ENCODE measurements at places on chromosomes 2 and 18.

DNA sequence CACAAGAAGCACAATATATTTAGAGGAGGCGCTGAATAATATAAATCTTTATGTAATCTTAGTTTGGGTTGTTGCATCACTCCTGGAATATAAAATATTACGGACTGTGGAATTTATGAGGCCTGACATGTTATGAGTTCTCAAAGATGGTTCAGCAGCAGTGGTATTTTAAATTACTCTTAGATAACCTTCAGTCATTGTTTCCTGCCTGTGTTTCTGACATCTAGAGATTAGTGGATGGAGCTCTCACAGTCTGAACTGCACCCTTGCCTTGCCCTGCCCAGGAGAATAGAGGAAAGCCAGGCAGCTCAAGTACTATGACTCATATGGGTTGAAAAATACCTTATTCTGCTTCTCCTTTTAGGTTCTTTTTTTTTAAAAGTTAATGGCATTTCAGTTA is 70.0 kb downstream of the ACSL3 start:
- DNase-seq, result no peak

DNA sequence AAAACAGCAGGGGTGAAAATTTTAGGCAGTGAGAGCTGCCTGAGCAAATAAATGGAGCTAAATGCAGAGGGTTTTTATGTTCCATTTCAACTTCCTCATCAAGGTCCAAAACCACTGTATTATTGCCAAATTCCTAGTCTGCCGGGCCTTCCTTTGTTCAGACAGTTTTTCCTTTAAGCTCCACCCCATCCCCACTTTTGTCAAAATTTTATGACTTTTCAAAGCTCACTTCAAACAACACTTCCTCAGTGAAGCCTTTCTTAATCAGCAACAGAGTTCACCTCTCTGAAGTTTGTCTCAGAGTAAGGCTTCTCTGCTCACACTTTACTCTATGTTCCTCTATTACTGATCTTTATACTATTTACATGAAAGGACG is 81.3 kb downstream of the CERKL start:
- no peak for DNase-seq

DNA sequence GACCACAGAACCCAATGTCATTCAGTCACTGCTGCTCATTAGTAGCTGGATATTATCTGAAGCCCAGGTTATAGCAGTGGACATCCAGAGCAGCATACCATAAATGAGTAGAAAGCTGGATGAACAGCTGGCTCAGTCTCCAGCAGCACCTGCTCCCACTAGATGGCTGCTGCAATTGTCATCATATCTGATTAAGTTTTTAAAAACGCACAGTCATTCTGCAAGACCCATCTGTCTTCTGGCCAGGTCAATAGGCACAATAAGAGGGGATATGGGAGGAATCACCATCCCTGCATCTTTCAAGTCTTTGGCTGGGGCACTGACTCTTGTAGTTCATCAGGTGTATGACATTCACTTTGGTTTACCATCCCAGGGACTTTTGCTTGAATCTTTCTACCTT is 55.1 kb upstream of the XDH start:
- DNase-seq, result no peak

GRCh38 chr2:136305517-136306192 is 187.7 kb upstream of the CXCR4 start:
- peak; percentile 37 for DNase-seq

DNA sequence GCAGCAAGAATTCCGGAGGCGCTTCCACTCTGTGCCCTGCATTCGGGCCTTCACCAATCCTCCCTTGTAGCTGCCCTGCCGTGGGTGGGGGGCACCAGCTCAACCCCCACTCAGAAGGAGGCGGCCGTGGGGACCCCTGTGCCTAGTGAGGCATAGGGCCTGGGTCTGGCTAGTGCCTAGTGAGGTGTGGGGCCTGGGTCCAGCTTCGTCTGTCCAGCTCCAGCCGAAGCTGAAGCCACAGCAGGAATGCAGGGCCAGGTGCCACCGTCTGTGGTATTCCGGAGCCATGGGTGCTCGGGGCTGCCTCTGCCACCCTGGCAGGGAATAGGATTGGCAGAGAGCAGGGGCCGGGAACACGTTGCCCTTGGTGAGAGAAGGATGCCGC is 12.3 kb downstream of the ODC1 start:
- no peak for DNase-seq

- no peak for DNase-seq
Measured at GRCh38 chr18:48230467-48231113, 178.6 kb downstream of the ZBTB7C start.

DNA sequence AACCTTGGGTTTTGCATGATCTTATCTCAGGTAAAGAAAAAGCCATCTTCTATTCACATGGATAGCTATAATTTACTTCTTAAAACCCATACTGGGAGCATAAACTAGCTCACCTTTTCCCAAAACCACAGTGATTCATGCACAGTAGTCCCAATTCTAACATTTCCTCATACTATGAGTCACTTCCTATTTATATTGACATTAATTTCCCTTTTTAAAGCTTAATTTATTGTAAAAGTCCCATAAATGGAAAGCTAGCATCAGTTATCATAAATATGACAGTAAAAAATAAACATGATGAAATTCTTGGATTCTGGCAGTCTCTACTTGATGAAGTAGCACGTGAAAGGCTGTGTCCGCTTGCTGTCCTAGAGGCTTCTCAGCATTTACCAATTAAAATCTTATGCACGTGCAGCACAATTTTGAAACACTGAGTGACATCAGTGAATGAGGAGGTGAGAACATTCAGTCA is 180.1 kb downstream of the CDH2 start:
- no peak for DNase-seq

DNA sequence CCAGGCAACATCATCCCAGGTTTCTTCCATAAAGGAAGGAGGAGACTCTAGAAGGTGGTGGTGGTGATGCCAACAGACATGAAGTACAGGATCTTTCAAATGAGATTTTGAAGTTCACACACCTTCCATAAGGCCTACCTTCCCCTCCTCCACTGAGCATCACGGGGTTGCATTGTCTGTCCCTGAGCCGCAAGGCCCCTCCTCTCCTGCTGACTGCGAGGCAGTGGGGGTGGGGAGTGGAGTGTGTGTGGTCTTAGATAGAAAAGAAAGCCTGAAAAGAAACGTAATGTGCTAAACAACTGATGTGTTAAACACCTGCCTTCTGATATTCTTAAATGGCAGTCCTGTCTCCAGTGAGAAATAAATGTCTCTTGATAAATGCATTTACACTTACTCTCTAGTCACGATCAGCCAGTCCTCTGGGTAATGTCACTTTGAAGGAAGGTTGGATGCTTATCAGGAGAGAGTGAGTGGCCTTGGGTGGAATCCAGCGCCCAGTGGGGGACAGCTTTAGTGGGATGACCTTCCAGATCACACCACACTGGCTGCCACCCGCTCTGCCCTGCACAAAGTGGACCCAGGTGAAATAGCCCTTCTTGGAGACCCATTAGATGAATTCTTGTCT is 5.5 kb upstream of the SCYGR5 start:
- DNase-seq, result no peak

- DNase-seq, result no peak
Measured at GRCh38 chr2:230980468-230980867, 15.5 kb upstream of the SPATA3 start.

- no peak for DNase-seq
Measured at GRCh38 chr18:45635893-45636509, 20.7 kb downstream of the SLC14A2 start.

GRCh38 chr18:25420077-25420825 is 68.3 kb upstream of the ZNF521 start:
- DNase-seq, result no peak

- no peak for DNase-seq
Measured at GRCh38 chr2:15092691-15093090, 460.2 kb downstream of the LRATD1 start.

- DNase-seq, result no peak
Measured at GRCh38 chr18:25055076-25055475, 296.9 kb downstream of the ZNF521 start.

DNA sequence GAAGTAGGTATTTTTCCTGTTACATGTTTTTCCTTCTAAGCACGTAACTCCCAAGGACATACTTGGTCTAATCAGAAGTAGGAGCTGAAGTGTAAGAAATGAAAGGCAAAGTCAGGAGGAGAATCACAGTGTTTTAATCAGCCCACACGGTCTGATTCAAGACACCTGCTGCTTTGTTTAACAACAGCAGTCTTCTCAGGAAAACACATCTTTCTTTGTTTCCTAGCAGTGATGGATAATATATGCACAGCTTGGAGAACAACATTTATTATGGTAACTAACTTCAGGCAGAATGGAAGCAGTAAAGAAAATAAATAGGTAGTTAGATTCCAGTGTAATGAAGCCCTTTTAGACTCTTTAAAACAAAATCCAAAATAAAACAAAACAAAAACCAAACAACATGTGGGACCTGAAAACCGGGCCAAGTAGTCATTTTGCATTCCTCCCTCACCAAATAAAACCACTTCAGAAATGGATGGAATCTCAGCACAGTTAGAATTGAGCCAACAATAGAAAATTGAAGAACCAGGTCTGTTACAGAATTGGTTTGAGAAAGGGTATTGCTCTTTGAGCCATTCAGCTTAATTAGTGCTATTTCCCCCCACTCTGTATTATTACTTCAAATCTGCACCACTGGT is 61.1 kb upstream of the UGP2 start:
- DNase-seq, result no peak

- no peak for DNase-seq
Measured at GRCh38 chr2:239444626-239445577, 44.1 kb upstream of the HDAC4 start.

DNA sequence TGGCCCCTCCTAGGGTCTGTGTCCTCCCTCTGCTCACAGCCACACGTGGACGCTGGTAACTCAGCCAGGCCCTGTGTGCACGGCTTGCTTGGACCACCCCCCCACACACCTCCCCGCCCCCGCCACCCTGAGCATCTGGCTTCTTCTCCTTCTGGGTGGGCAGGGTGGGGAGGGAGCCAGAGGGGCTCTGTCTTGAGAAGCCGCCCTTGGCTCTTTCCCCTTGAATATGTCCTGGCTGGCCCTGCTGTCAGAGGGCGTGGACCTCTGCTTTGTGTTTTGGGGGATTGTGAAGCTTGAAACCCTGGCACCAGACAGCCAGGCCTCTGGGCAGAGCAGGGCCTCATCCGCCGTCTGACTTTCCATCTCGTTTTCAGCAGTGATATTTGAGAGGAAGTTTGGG is 72.1 kb downstream of the GLI2 start:
- no peak for DNase-seq

DNA sequence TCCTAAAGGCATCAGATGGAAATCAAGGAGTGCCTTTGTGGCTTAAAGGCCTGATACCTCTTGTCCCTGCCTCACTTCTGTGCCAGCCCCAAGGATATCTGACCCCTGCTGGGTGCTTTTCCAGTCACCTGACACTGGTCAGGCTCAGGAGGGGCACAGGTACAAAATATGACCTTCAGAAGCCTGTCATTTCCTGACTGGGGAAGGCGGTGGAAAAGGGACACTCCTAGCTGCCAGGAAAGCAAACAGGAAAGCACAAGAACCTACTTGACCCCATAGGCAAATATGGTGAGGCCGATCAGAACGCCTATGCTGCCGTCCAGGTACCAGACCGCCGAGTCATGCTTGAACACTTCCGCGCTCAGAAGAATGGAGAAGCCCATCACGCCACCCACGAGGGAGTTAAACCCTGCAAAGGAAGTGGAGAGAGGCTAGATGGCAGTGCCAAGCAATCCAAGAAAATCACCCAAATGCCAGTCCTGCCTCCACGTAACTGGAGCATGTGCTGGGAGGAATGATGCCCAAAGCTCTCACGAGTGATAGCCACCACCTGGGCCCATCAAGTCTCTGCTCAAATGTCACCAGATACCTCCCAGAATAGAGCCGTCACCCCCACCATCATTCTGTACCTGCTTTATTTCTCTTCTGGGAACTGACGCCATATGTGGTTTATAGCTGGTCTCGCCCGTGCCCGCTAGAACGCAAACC is 204.0 kb downstream of the MGAT5 start:
- DNase-seq, result no peak

DNA sequence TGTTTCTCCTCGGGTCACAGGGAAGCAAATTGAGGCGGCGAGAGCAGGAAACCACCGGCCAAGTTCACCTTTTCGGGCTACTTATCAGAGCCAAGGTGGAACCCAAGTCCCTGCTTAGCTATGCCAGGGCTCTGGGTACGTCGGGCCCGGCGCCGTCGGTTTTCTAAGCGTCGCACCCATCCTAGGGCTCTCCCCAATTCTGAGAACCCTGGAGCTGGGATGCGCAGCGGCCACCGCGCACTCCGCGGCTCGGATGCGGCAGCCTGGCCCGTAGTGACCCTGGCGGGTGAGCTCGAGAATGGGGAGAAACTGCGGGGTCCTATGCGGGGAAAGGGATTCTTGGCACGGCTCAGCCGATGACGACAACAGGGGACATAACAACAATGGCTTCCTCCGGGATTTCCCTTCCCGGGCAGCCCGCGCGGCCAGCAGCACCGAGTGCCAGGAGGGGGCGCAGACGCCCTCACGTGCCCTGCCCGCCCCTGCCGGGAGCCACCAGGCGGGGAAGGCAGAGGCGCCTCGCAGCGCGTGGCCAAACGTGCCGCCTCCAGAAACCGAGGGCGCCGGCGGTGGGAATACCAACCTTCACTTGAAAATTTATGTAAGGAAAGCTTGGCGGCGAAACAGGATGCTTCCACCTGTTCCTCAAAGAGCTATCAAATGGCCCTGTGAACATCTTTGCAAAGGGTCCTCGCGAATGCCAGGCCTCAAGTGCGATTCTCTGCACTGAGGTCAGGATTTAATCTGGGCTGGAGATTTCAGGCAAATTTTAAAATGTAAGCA is 2.1 kb upstream of the SLC30A3 start:
- DNase-seq, result peak; percentile 60

DNA sequence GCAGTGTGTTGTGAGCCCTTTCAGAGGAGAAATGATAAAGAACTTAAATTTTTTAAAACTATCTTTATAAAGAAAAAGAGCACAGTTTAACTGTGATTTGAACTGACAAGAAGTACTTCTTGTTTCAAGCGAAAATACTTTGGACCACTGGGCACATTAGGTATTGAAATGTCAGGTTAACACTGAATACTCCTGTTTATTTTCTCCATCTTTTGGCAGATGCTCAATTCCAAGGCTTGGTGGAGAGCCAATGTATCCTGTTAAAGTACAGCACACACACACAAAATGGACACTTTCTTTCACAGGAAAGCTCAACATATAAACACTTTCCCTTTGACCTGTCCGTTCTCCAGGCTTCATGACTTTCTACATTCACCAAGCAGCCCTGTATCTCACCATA is 32.6 kb upstream of the SP3 start:
- DNase-seq, result no peak

GRCh38 chr2:201157694-201158093 is 25.2 kb upstream of the CASP10 start:
- DNase-seq, result no peak

- no peak for DNase-seq
Measured at GRCh38 chr2:170763232-170763631, 6.9 kb upstream of the ERICH2 start.

Data from stimulated activated CD4-positive, alpha-beta T cell treated with anti-CD3 and anti-CD28 coated beads, Interleukin-12 subunit alpha, Interleukin-12 subunit beta, amount 100 ng/mL, for 4 hours (primary cell).